NCI-H1417 (cell line): ENCODE measurements at places on chromosomes 13 and 19.

GRCh38 chr13:85853901-85854663, 54.9 kb upstream of the SLITRK6 start:
- DNase-seq = no peak

GRCh38 chr13:30520571-30520970, 54.8 kb upstream of the HMGB1 start:
- DNase-seq = no peak

- DNase-seq = no peak
Measured at GRCh38 chr13:86464193-86464592, 665.0 kb upstream of the SLITRK6 start.

- DNase-seq = no peak
Measured at GRCh38 chr13:24642219-24642618, 38.0 kb upstream of the ATP12A start.

DNA sequence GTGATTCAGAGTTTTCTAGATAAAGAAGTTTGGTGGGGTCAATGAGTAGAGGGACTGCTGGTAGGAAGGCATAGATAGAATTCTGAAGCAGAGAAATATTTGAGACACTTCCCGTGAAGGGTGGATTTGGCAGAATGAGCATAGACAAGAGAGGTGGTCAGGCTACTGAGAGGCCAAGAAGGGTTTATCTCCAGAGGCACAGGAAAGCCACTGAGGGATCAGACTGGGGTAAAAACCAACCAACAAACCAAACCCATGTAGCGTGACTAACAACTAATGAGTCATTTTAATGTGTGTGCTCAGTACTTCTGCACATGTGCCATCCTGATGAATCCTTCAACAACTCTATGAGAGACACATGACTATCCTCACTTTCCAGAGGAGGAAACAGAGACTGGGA, 60.0 kb upstream of the SERP2 start:
- DNase-seq = no peak

GRCh38 chr19:47176627-47177090, 46.0 kb downstream of the SAE1 start:
- no peak for DNase-seq

DNA sequence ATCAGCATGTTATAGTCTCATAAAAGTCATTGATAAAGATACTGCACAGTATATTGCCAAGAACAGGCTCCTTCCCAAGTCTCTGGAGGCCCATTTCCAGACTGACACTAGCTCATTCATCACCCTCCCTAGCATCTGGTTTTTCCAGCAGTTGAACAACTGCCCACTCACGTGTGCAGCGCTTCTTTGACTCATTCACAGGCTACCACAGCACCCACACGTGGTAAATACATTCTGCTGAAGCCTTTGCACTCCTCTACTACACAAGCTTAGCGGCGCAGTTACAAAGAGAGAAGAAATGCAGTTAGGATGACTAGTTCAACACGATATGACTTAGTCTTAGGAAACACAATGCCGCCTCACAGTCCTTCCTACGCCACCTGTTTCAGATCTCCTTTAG, 87.7 kb downstream of the DOCK9 start:
- no peak for DNase-seq

DNA sequence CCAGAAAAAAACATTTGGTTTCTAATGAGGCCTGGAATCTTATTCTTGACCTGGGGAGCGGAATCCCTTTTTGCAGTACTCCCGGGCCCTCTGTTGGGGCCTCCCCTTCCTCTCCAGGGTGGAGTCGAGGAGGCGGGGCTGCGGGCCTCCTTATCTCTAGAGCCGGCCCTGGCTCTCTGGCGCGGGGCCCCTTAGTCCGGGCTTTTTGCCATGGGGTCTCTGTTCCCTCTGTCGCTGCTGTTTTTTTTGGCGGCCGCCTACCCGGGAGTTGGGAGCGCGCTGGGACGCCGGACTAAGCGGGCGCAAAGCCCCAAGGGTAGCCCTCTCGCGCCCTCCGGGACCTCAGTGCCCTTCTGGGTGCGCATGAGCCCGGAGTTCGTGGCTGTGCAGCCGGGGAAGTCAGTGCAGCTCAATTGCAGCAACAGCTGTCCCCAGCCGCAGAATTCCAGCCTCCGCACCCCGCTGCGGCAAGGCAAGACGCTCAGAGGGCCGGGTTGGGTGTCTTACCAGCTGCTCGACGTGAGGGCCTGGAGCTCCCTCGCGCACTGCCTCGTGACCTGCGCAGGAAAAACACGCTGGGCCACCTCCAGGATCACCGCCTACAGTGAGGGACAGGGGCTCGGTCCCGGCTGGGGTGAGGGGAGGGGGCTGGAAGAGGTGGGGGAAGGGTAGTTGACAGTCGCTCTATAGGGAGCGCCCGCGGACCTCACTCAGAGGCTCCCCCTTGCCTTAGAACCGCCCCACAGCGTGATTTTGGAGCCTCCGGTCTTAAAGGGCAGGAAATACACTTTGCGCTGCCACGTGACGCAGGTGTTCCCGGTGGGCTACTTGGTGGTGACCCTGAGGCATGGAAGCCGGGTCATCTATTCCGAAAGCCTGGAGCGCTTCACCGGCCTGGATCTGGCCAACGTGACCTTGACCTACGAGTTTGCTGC, at the start of gene ICAM4:
ICAM4 (plus strand) TSS at position 153 of the 935 bp plus-strand sequence; CDS start at position 211, 58 bp downstream.
- no peak for DNase-seq

DNA sequence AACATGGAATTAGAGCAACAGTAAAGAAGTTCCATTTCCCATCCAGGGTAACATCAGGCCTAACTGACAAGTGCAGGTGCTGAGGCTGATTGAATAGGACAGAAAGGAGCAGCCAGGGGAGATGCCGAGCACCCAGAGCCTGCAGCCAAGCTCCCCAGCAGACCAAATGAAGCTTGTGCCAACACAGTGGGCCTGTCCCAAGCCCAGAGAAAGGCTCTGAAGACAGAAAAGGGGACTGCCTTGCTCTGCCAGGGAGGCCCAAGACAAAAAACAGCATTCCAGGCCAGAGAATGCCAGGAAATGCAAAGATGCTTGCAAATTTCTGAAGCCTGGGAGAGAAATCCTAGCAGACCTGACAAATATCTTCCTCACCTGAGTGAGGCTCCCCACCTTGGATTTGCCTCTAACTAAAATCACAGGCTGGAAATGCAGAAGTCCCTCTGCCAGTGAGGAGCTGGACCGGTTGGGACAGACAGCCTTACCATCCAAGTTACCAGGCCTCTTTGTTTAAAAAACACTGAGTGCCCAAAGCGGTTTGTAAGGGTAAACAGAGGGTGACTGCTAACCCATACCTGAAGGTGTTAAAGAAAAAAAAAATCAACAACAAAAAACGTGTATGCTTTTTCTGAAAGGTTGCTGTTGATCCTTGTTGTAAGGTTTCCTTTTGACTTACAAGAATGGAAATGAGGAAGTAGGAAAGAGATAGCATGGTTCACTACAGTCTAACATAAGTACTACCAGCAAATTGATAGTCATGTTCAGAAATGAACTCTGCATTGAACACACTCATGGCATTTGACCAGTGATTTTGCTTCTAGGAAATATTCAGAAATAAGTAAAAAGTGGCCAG, 11.8 kb upstream of the HMGB1 start:
- DNase-seq = no peak

GRCh38 chr19:54517483-54517882, 14.9 kb downstream of the LAIR2 start:
- no peak for DNase-seq

DNA sequence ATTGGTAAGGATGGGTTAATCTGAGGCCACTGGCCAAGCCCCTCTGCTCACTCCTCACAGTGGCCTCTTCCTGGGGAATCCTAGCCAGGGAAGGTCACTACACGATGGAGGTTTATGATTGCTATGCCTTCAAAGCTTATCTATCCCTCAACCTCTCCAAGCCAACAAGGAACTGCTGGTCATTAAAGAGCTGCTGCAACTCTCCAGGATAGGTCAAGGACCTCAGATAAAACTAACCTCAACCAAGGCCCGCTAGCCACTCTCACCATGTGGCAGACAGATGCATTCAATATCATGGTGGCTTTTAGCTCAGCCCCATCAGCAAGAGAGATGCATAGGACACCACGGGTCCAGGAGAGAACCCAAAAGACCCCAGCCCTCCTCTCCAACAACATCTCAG, 71.6 kb downstream of the SERTM1 start:
- no peak for DNase-seq

- no peak for DNase-seq
Measured at GRCh38 chr13:100694722-100695508, 20.3 kb upstream of the TMTC4 start.

DNA sequence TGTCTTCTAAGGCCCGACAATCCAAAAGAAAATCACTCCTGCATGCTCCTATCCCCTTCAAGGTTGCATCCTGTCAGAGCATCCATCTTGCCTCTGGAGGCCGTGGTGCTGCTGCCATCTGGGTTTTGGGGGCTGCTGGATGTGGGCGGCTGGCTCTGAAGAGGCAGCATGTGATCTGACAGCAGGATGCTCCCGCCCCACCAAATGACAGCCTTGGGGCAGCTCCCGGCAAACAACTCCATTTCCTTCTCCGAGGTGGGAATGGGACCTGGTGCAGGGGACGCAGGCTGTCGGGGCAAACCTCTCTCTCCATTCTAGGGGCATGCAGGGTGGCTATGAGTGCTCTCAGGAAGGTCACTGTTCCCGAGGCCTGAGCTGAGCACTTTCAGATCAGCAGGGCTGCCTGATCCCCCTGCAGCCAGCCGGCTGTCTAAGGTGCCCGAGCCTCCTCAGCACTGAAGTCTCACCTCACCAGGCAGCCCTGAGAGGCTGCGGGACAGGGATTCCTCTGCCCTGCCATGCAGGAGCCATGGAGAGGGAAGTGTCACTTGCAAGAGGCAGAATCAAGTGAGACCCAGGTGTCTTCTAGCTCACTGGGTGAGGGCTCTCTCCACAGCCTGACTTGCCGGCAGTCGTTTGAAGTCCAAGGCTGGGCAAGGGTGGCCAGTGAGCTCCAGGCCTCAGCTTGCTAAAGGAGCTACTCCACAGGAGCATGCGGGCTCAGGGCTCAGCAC, 28.8 kb downstream of the TSSK6 start:
- no peak for DNase-seq

- DNase-seq = no peak
Measured at GRCh38 chr19:38049105-38049649, 142.2 kb downstream of the SIPA1L3 start.

GRCh38 chr13:27199696-27200095, 28.1 kb upstream of the USP12 start:
- DNase-seq = peak; percentile 22

DNA sequence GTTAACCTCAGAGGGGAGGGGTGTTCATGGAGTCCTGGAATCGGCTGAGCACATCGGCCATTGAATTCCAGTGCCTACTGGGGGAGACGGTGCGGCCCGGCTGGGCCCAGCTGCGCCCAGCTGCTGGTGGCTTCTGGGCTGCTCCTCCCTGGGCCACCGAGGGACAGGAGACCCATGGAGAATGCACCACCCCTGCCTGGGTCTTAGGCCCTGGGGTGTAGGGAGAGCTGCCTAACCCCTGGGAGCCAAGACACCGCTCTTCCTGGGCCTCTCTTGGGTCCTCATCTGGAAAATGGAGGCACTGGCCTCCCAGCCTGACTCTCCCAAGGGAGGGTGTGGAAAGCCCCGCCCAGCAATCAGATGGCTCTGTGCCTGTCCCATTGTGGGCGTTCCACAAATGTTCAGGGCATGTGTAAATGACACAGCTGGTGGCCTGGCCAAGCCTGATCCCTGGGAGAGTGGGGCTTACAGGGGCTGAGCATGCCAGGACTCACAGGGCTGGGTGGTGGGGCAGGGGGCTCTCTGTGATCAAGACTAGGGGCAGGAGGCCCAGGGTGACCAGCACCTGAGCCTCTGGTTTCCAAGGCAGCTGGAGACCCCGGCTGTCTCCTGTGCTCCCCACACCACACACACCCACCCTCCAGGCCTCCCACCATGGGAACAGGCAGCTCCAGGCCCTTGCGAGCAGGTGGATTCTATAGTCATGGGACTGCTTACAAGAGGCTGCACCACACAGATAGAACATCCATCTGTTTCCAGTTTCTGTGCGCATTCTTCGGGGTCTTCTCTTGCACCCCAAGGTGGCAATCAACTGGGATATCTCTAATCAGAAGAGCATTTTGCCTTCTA, 150.9 kb downstream of the URI1 start:
- no peak for DNase-seq

DNA sequence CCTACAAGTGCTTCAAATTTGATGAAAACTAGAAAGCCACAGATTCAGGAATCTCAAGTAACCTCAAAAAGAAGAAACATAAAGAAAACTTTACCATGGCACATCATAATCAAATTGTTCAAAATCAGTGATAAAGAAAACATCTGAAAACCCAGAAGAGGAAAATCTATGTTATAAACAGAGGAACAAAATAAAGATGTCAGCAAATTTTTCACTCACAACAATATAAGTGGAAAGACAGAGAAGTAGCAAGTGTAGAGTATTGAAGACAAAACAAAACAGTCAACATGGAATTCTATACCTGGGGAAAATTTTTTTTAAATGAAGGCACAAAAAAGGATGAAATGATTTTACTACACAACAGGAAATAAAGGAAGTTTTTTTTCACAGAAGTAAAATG, 470.9 kb downstream of the DACH1 start:
- no peak for DNase-seq

GRCh38 chr13:52393572-52394357, 12.2 kb downstream of the THSD1 start:
- DNase-seq = no peak

DNA sequence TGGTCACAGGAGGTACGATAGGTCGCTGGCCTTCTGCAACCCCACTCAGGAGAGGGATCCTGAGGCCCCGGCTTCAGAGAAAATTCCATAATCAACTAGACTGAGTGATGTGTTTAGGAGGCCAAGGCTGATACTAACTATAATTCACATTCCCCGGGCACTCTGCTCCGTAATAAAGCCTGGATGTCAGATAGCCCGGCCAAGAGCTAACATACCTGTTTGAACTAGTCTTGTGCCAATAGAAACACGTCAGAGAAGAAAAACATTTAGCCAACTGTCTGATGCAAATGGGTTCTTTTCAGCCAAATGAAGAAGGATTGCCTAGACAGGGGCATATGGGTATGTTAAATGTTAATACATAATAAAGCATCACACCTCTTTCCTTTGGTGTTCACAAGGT, 204.2 kb downstream of the TSHZ3 start:
- DNase-seq = no peak
